Transverse colon (tissue), 4 donors: ENCODE measurements at places on chromosomes 1 and 21. TPM values are rescaled to one million over a fixed set of nuclear protein-coding genes. Genes with fewer than 3 reads are reported as not detected.

DNA sequence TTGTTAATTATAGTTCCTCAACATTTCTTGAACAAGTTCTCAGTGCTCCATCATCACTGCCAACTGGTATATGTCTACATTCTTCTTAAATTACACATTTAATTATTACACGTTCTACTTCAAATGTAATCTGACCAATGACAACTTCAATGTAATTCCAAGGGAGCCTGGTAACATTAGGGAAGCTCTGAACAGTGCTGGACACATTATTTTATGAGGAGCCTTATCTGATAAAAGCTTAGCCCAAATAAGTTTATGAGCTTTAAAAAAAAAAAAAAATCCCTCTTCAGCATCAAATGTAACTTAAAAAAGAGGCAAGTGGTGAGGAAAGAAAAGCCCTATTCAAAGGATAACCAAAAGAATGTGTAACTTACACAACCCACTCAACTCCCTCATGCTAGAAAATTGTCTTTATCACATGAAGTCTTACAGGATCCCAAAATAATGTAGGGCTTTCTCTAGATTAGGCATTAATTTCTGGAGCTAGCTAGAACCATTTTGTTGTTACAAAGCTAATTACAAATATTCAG, 35.2 kb upstream of the ABCA4 start:
- H3K36me3 ChIP-seq: no peaks in the 10 kb centered on the region
- DNase-seq: no peak
- H3K27ac ChIP-seq: no peak overlapping the region
- no peaks in the 10 kb centered on the region for H3K4me1 ChIP-seq
- H3K27me3 ChIP-seq: no peaks in the 10 kb centered on the region
- no peak overlapping the region for H3K4me3 ChIP-seq

SPATA17 gene
- under 0.01 TPM for total RNA-seq

SLC6A17 gene
- total RNA-seq: under 0.01 TPM

- peaks cover 23% of the 10 kb centered on the region for H3K4me1 ChIP-seq
- H3K27ac ChIP-seq: peak overlapping the region; percentile 71
- no peak for DNase-seq
- H3K27me3 ChIP-seq: no peaks in the 10 kb centered on the region
- H3K36me3 ChIP-seq: no peaks in the 10 kb centered on the region
These were observed 40.0 kb downstream of the RCAN1 start for GRCh38 chr21:34574601-34575529.

PRELP gene
- total RNA-seq: 15.4 TPM
